ENCODE measurements at places on chromosomes 1 and 21.

DNA sequence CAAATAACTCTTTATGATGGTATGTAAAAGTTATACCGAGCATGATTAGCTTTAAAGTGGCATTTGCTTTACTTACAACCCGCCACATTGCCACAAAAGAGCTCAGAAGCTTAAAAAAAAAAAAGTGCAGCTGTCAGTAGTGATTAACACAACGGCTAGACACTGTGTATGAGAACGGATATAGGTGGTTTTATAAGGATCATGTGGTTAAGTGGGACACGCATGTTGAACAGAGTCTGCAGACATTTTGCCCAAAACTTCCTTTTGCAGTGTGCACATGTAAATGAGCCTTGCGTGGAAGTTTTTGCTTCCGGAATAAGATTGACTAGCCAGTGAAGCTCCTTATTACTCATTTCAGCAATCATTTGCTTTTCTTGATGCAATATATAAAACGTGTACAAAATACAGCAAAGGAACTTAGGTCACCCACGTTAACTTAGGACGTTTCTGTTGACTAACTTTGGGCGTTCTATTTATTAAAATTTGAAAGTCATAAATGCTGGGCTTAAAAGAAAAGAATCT is 58.7 kb upstream of the RGS1 start:
- peak; percentile 24 for DNase-seq

GRCh38 chr1:90074970-90075391 is 80.1 kb downstream of the ZNF326 start:
- DNase-seq: no peak

DNA sequence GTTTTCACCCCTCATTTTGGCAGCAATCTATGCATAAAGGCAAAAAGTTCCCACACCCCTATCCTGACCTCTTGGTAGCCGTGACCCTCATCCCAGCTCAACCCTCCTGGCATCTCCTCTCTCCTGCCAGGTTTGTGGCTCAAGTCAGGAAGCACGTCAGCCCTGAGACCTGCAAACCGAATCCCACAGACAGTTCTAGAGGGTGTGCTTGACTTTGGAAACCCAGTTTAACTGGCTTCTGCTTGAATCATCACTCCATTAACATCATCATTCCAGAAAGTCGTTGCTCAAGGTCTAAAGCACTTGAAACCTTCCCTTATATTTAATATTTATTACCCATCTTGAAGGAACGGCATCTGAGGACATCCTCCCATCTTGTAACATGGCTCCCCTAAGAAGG is 133.4 kb upstream of the ERG start:
- DNase-seq: no peak

DNA sequence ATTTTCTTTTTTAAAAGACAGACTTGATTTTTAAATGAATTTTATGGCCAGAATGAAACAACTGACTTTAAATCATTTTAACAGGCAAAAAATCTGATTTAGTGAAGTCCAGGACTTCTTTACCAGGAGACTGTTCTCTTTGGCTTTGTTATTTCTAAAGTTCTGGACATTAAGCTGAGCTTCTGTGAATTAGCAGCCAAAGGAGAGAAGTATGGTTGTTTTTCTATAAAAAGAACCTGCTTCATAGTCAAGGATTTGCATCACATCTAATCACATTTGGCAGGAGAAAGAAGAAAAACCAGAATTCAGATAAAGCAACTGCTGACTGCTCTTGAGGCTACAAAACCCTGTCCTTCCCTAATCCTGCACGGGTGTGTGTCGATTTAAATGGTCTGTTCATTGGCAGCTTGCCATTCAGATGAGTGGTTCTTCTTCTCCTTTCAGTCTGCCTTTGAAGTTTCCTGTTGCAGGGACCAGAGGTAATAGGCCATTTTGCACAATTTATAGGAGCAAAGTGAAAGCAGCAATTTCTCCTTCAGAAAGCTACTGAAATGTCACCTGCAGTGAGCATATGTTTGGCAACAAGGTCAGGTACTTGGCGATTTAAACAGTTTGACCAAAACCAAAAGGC is 215.4 kb downstream of the OLFM3 start:
- DNase-seq: no peak

DNA sequence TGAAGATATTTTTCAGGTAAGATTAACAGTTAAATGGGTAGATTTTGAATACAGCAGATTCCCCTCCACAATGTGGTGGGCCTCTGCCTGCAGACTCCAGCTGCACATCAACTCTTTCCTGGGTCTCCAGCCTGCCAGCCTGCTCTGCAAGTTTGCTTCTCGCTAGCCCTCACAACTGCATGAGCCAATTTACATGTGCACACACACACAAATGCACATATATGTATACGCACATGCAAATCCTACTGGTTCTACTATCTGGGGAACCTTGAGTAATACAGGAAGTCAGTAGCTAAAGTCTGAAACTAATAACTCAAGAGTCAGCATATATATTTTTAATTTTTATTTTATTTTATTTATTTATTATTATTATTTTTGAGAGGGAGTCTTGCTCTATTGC is 34.8 kb upstream of the QSOX1 start:
- no peak for DNase-seq

DNA sequence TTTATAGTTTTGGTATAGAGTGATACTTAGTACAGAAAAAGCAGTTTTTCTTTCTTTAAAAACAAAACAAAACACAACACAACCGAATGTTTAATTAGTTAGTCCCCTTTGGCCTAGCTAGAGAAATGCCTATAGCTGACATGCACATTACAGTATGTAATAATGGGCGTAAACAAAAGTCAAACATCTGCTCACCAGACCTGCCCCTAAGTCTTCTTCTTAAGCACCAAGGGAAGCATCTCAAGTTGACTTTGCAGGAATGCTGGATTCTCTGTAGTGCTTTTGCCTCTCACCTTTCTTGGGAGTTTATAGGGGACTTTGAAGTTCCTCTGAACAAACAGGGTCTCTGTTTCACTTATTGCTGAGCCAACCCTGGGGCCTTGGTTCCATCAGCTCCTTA is 143.7 kb downstream of the TM2D1 start:
- DNase-seq: no peak

- DNase-seq: no peak
Measured at GRCh38 chr1:61425040-61425439, 299.9 kb downstream of the TM2D1 start.

DNA sequence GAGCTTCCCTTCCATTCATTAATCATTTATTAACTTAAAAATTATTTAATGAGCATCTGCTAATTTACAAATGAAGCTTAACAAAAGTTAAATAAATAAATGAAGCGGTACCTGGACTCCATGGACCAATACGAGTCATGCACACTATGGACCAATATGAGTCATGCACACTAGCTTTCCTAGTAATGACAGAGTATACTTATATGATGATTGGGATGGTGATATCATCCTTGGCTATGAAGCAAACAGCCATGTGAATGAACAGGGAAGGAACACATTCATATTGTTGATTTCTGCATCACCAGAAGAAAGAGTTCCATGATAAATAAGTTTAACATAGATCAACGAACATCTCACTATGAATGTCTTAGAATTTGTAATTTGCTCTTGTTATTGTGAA is 109.9 kb downstream of the SPAG17 start:
- no peak for DNase-seq

Data from stimulated activated CD4-positive, alpha-beta T cell treated with anti-CD3 and anti-CD28 coated beads, Interleukin-2, amount 100 ng/mL, for 24 hours (primary cell).